HTR-8/SVneo (cell line): ENCODE measurements at places on chromosomes 1 and 21.

- no peak for DNase-seq
Measured at GRCh38 chr1:216606047-216606637, 117.1 kb downstream of the ESRRG start.

DNA sequence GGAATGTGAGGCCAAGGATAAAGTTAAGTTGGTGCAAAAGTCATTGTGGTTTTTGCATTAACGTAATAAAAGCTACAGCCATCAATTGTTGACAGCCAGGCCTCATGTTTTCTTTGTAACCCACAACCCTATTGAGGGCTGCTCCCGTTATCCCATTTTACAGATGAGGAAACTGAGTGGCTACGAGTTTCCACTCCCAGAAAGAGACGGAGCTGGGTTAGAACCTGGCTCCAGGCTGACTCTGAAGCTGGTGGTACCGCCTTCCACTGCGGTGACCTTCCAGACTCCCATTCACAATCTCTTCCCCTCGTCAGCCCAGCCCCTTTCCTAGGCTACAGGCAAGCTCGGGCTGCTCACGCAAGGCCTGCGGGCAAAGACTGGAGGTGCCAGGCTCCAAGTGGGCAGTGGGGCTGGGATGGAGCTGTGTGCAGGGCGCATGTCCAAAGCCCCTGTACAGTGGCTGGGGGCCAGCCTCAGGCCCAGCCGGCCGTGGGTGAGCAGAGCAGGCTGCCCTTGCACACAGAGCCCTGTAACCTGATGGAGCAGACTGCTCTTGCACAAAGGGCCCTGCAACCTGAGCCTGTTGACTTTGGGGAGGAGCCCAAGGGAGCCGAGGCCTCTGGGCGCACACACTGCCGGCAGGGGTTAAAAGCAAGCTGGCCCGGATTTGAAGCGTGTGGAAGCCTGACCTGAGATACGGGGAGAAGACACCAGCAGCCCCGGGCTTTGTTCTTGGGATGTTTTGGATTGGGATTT is 97.4 kb upstream of the TMPRSS2 start:
- no peak for DNase-seq

DNA sequence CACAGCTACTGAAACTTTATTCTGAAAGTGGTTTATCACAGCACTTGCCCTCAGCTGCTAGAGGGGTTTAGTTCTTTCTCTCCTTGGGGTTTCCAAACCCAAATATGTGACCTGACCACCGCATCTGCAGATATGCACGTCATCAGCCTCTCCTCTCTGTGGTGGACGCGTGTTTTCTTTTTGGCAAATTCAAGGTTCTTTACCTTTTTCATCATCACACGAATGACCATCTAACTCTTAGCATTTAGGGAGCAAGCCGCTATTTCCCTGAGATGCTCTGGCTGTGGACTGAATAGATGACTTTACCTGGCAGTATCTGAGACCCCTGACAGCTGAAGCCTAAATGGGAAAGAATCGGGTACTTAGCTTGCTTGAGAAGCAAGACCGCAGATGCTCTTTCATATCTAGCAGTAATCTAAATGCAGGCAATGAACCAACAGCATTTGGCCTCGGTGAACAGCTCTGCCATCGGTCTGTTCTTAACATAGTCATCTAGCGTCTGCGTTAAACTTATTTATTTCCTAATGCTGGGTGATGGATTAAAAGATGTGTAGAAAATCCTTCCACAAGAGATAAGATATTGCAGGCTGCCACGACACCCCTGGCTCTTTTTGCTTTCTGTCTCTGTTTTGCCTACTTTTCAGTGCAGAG is 463.4 kb downstream of the CAMTA1 start:
- DNase-seq = no peak

- DNase-seq = no peak
Measured at GRCh38 chr1:58446368-58446767, 100.2 kb downstream of the OMA1 start.

DNA sequence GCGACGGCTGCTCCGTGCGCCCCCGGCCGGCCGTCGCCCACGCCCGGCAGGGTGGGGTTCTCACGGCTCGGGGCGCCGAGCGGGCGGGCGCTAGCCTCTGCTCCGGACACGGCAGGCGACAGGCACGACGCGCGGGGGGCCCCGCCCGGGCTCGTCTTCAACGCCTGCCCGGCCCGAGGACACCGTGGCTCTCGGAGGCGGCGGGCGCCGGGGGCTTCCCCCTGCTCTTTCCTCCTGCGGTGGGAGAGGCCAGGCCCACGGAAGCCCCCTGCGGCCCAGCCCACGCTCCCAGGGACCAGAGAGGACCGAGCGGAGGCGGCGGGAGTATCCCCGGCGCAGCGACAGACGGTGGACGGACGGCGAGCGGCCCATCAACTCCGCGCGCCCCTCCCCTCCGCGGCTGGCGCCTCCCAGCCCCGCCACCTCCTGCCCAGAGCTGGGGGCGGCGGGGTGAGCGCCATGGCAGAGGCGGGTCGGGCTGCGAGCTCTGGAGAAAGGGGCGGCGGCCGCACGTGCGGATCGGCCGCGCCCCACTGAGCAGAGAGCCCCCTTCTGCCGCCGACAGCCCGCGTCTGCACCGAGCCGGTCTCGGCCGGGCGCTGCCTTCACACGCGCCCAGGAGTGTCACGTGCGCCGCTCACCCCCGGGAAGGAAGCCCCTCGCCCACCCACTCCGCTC is at the start of the genes SHE and TDRD10:
SHE (minus strand) TSS at position 347 of the 678 bp plus-strand sequence. CDS start 386 bp downstream, outside the sequence.
TDRD10 (plus strand) TSS at position 154 of the 678 bp plus-strand sequence. CDS start 4,685 bp downstream, outside the sequence.
- DNase-seq = no peak

DNA sequence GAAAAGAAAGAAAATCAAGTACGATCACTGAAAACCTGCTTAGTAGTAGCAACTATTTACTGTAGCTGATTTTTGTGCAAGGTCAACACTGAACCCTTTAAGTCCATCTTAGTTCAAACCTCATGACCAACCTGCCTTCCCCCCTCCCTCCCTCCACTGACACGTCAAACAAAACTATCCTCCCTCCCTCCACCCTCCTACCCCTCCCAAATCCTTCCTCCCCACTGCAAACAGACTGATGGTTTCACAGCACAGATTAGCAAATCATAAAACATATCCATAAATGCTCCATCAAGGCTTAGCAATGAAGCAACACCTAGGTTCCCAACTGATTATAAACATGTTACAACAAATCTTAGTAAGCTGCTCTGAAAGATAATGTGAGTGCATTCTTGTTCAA is 164.3 kb upstream of the GREM2 start:
- no peak for DNase-seq

GRCh38 chr21:15397258-15397657 is 332.5 kb upstream of the NRIP1 start:
- no peak for DNase-seq

- no peak for DNase-seq
Measured at GRCh38 chr1:235180916-235181460, 19.9 kb upstream of the RBM34 start.

GRCh38 chr1:32746130-32746529 is 43.6 kb upstream of the SYNC start:
- DNase-seq = no peak

DNA sequence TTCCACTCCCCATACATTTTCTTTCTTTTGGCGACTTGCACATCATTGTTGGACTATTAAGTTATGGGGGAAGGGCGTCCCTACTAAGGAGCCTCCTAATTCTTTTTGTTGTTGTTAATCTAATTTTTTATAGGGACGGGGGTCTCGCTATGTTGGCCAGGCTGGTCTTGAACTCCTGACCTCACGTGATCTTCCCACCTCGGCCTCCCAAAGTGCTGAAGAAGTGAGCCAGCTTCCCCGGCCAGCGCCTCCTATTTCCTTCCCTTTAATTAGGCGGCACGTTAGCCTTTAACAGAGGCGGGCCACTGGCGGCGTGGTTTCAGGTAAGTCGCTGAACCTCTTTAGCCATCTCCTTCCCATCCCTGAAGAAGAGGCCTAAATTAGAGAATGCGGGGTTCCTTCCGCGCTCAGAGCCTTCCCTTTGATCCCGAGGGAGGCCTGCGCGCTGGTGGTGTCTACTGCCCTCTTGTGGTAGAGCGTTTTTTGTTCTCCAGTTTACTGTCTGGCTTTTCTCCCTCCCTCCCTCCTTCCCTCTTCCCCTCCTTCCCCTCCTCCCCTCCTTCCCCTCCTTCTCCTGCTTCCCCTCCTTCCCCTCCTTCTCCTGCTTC is 38.1 kb downstream of the TNFRSF9 start:
- peak; percentile 77 for DNase-seq

DNA sequence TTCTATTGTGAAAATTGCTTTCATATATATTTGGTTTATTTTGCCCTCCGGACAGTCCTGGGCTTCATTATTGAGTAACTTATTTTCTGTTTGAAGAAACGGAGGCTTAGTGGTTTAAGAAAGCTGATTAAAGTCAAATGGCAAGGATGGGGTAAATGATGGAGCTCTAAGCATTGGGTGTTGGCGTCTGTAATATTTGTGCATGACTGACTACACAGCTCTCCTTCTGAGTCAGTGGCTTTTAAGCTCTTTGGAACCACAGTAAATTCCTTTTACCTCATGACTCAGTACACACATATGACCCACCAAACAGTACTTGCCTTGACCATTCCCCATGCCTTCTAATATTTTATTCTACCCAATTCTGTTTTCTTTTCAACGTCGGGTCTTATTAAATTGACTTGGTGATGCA is 21.0 kb downstream of the B3GALT5 start:
- peak; percentile 48 for DNase-seq

DNA sequence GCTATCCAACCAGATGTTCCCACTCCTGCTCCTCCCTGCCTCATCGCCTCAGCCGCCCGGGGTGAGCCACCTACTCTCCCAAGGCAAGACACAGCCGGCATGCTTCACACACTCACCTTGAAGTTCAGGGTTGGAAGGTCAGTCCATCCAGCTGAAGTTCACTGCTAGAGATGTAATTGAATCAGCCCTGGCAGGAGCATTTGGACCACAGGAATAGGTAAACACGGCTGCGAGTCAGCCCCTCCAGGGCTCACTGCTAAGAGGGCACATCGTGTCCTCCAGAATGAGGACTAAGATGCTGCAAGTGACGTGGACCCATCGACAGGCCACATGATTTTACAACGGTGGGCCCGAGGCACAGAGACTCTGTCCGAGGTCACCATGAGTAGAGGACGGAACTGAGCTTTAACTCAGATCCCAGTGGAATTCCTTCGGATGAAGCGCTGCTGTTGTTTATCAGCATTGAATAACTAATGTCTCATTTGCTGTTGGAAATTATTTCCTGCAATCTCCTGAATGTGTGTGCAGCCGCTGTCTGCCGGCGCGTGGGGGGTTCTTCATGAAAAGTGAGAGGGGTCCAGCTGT is 41.9 kb downstream of the RSPH1 start:
- no peak for DNase-seq

DNA sequence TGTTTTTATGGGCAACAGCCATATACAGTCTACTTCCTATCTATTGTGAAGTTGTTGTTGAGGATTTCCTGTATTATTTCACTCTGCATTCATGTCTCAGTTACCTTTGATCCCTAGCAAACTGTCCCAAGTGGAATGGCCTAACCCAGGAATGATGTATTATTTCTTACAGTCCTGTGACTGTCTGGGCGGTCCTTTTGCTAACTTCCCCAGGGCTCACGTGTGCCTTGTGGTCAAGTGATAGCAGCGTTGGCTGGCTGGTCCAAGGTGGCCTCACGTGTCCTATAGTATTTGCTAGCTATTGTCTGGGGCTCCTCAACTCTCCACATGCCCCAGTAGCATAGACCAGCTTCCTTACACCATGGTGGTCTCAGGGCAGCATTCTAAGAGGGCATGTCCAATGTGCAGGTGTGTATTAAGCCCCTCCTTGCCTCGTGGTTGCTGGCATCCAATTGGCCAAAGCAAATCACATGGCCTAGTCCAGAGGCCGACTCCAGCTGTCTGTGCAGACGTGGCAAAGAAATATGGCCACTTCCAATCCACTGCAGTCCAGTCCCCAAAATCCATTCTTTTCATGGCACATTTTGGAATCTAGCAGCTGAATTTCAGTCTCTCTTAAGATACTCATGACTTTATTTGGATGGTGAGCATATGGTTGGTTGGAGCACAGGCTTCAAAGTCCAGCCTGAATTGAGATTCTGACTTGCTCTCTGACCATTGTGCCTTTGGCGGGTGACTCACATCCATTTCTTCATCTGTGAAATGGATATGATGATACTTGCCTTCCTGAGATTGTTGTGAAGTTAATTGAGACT is 94.1 kb downstream of the GALNT2 start:
- DNase-seq = no peak

GRCh38 chr1:68120136-68120791 is 69.8 kb upstream of the DIRAS3 start:
- DNase-seq = peak; percentile 46

GRCh38 chr1:2050793-2051682 is 827 bp downstream of the PRKCZ start:
- no peak for DNase-seq

DNA sequence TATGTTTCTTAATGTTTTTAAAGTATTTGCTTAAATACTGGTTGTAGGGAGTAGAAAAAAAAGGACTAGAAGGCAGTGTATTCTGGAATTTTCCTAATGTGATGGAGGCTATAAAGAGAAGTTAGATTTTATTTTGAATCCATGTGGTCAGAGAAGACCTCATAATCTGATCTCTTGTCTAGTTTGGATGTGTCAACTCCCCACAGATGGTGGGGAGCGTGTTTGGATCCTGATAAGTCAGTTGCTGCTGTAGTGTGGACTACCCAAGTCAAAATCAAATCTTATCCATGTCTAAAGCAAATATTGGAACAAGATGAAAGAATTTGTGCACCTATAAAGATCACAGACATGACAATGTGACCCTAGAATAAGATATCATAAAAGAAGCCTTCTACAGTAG is 918.0 kb downstream of the LTN1 start:
- DNase-seq = no peak
